Adrenal gland (tissue), 19 donors: ENCODE measurements at places on chromosomes 4 and X. TPM values are rescaled to one million over a fixed set of nuclear protein-coding genes. Genes with fewer than 3 reads are reported as not detected.

DNA sequence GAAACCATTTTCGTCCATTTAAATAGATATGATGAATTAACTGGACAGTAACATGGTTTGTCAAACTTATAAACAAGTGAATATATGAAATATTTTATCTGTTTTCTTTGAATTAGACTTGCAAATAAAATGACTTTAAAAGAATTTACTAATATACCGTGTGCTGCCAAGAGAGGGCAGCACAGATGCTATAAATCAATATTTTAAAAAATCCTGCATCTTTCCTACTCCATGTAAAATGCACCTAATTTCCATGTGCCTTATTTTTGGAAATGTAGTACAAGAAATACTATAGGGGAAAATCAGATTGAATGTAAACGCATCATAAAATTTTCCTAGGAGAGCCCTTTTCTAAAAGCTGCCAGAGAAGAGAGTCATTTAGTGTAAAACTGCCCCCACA, 62.2 kb downstream of the PRKX start:
- no peak overlapping the region for H3K27ac ChIP-seq
- no peak overlapping the region for H3K4me3 ChIP-seq

DNA sequence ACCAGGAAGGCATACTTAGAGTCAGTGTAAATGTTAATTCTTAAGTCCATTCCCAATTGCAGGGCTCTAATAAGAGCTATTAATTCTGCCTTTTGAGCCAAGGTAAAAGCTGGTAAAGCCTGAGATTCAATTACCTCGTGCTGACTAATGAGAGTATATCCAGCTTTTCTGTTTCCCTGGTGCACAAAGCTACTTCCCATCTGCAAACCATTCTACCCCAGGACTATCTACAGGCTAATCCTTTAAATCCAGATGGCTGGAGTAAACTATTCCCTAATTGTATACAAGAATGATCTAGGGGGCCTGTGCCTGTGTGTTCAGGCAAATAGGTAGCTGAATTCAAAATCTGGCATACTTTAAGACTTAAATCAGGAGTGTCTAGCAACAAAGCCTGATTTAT, 365.0 kb downstream of the GPM6A start:
- no peaks in the 10 kb centered on the region for H3K36me3 ChIP-seq
- no peak overlapping the region for H3K4me3 ChIP-seq
- H3K27me3 ChIP-seq, result no peaks in the 10 kb centered on the region
- DNase-seq, result no peak
- no peak overlapping the region for H3K27ac ChIP-seq

DNA sequence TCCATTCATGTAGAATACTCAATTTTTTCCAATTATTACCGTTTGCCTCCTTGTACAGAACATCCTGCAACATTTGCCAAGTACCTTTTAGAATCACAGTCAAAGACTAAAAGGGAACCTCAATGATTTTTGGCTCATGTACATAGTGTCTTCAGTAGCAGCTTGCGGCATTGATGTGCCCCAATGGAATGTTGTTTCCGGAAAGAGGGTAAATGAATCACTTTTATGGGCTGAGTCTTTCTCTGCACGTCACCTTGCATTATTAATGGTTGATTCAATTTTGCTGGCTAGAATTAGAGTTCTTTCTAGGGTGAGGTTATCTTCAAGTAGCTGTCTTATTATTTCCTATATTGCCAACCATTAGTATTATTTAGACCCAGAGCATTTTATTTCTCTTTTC, 116.9 kb upstream of the GABRA2 start:
- no peaks in the 10 kb centered on the region for H3K27me3 ChIP-seq
- DNase-seq, result no peak
- H3K4me3 ChIP-seq, result no peak overlapping the region
- H3K36me3 ChIP-seq, result no peaks in the 10 kb centered on the region
- no peaks in the 10 kb centered on the region for H3K4me1 ChIP-seq
- H3K27ac ChIP-seq, result no peak overlapping the region

DNA sequence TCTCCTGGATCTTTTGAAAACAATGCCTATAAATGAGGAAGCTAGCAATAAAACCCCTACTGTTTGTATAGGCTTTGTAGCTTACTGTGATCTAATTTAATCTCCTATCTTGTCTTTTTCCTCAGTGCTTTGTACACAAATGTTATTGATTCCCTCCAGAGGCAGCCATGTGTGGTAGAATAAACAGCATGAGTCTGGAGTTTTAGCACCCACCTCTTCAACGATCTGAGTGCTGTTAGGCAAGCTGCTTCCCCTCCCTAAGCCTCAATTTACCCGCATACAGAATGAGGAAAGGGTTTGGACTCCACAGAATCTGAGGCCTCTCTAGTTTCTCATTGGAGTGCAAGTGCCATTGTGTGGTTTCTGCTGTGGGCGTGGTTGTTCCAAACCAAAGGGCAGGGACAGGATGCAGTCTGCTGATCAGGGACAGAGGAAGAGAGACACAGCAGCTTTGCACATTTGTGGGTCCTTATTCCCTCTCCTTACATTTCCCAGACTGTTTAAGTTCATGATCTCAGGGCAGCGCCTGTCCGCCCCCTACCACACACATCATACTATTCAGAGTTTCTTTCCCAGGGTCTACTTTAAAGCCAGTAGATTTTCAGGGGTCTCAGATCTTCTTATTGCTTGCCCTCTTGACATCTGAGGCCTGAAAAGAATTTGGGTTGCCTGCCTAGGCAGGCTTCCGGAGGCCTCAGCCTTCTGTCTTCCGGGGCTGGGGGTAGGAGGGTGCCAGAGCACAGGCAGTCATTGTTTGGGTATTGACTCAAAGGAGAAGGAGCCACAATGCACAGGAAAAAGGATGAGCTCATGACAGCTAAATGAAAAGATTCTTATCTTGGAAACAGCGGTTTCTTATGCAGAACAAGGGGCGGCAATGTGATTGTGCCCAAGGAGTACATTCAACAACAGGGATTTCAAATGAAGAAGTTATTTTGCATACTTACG, 114.9 kb upstream of the TEX13D start:
- no peak overlapping the region for H3K4me3 ChIP-seq
- peak; percentile 1 for DNase-seq
- no peaks in the 10 kb centered on the region for H3K27me3 ChIP-seq
- H3K4me1 ChIP-seq, result no peaks in the 10 kb centered on the region
- no peak overlapping the region for H3K27ac ChIP-seq

- no peaks in the 10 kb centered on the region for H3K36me3 ChIP-seq
- H3K27me3 ChIP-seq, result no peaks in the 10 kb centered on the region
- no peaks in the 10 kb centered on the region for H3K4me1 ChIP-seq
- no peak overlapping the region for H3K27ac ChIP-seq
- H3K4me3 ChIP-seq, result no peak overlapping the region
Observed at GRCh38 chr4:142081025-142081424, 444.6 kb downstream of the IL15 start.

GRCh38 chrX:131365766-131366165, 76.7 kb upstream of the IGSF1 start:
- H3K27me3 ChIP-seq, result peaks cover 12% of the 10 kb centered on the region
- no peaks in the 10 kb centered on the region for H3K4me1 ChIP-seq
- no peak overlapping the region for H3K4me3 ChIP-seq

GRCh38 chrX:17637235-17637634, 100.1 kb upstream of the SCML1 start:
- no peak for DNase-seq
- H3K27me3 ChIP-seq, result peaks cover 4% of the 10 kb centered on the region

HMGB2 gene
- polyA plus RNA-seq, result 38.6 TPM

GAGE1 gene
- not detected for polyA plus RNA-seq
